ENCODE measurements at places on chromosomes 16 and 17.
A peak's percentile ranks its signal among the peaks of the same experiment; 100 is the strongest.

DNA sequence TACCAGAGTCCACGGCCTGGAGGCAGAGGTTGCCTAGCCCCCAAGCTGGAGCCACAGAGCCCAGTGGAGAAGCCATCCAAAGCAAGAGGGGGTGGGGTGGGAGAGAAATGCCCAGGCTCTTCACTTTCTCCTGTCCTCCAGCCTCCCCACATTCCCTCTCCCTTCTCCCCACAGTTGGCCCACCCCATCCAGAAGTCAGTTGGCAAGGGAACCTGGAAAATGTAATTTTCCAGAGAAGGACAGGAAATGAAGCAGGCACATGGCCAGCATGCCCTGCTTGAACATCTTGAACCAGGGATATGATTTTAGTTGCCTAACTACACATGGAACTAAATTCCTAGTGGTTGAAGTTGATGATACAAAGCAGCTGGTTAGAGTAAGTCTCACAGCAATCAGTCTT lies 73.3 kb upstream of the IRX6 start:
- DNase-seq = no peak

- DNase-seq = no peak
Observed at GRCh38 chr16:58042001-58042885, 16.7 kb downstream of the MMP15 start.

DNA sequence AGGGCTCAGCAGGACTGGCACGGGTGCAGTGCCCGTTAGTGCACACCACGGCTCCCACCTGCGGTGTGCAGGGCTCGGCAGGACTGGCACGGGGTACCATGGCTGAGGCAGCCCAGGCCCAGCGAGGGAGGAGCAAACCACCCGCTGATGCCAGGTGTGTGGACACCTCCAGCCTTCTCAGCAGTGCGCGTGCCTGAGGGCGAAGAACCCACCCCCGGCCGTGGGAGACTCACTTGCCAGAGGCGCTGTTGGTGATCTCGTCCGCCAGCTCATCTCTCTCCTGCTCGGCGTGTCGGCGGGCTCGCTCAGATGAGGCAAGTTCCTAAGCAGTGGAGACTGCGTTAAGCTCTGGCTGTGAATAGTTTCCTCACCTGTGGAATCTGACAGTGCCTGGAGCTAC lies 45.4 kb downstream of the NDEL1 start:
- no peak for DNase-seq

DNA sequence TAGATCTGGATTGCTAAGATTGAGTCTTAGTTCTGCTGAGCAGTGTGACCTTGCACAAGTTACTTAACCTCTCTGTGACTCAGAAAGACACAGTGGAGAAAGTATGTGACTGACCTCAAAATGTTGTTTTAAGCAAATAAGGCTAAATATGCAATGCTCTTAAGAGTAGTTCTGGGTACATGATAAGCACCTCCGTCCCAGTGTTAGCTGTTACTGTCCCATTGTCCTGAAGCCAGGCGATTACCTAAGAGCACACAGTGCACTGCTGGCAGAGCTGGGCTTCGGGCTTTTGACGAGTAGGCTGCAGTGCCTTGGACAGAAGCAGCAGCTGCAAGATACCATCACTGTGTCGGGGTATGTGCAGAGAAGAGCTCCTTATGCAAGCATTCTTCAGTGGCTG lies 32.7 kb upstream of the FOXF1 start:
- DNase-seq = no peak

DNA sequence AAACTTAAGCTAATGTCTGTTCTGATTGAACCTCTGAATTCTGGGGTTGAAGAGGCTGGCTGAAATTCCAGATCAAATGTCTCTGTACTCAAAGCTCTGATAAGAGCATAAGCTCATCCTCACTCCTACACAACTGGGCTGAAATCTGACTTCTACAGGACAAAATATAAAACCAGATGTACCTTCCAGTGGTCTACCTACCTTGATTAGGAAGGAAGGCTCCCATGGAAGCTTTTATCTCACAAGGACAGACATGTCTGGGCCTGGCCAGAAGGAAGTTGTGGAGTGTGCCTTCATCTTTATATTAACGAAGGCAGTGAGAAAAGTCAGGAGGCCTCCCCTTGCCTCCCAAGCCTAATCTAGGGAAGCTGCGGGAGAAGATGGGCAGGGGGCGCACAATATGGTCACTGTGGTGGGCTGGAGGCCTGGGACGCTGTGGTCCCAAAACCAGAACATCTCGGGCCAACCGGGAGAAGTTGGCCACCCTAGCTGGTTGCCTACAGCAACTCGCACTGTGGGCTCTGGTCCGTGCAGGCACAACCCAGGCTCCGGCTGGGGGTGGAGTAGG lies 55.6 kb upstream of the LRRC37A3 start:
- DNase-seq = no peak

GRCh38 chr16:3094289-3095027 lies 4.6 kb downstream of the ZSCAN10 start:
- DNase-seq = peak; percentile 35

DNA sequence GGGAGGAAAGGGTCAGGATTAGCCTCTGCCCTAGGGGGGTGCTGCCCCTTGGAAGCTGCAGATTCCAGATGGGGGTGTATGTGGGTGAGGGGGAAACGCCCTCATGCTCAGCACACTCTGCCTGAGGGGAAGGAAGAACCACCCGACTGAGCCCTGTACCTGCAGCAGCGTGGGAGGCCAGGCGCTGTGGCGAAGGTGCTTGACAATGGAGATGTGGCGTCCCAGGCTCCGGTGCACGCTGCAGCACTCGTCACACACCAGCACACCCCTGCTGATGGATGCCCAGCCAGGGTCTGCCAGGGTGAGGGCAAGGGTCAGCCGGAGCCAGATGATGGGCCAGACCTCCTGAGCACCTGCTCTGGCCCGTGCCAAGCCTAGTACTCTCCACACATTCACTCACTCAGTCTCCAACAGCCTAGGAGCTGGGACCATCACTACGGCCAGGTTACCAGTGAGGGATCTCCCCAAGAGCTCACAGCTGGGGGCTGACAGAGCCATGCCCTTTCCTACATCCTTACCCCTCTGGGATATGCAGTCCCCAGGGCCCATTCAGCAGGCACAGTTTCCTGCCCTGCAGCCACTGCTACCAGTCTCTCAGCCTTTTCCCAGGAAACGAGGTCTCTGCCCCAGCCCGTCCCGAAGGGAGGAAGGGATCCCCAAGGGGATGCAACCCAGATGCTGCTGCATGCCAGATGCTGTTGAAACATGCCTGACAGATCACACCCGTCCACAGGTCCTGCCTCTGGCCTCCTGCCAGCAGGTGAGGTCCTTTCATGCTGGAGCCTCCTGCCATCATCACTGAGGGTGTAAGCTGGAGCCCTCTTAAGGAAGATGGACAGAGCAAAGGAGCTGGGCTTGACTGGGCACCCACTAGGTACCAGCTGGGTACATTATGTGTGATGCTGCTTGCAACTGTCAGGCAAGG lies 5.9 kb downstream of the GIT1 start:
- DNase-seq = no peak

- peak; percentile 79 for DNase-seq
Observed at GRCh38 chr17:46027048-46027975, 28.3 kb downstream of the STH start.

DNA sequence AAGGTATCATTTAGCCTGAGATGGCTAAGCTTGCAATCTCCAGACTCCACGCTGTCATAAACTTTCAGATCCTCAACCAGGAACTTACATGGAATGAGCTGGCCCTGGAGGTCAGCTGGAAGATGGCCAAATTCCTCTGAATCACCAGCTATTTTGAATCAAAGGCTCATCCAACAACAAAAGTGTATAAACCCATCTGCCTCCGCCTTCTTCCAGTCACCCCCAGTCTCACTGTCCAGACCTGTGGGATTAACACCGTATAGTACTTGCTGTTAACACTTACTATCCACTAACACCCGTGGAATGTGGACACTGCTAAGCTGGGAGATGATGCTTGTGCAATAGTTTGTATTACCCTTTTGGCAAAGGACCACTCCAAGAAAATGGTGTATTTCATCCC lies 1.9 kb upstream of the LCMT1 start:
- DNase-seq = no peak

GRCh38 chr17:38556239-38556638 lies 49.5 kb downstream of the SRCIN1 start:
- no peak for DNase-seq

DNA sequence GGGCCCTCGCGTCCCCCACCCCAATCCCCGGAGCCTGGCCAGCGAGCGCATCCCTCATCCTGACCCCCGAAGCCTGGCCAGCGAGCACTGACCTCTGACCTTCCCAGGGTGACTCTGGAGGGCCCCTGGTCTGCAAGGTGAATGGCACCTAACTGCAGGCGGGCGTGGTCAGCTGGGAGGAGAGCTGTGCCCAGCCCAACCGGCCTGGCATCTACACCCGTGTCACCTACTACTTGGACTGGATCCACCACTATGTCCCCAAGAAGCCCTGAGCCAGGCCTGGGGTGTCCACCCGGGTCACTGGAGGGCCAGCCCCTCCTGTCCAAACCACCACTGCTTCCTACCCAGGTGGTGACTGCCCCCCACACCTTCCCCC lies 2.3 kb downstream of the TPSD1 start:
- no peak for DNase-seq

- DNase-seq = no peak
Observed at GRCh38 chr16:81796583-81797346, 17.7 kb downstream of the PLCG2 start.

- DNase-seq = no peak
Observed at GRCh38 chr16:10141671-10142070, 40.6 kb downstream of the GRIN2A start.

- peak; percentile 66 for DNase-seq
Observed at GRCh38 chr16:67951485-67951884, 7.6 kb upstream of the LCAT start.

DNA sequence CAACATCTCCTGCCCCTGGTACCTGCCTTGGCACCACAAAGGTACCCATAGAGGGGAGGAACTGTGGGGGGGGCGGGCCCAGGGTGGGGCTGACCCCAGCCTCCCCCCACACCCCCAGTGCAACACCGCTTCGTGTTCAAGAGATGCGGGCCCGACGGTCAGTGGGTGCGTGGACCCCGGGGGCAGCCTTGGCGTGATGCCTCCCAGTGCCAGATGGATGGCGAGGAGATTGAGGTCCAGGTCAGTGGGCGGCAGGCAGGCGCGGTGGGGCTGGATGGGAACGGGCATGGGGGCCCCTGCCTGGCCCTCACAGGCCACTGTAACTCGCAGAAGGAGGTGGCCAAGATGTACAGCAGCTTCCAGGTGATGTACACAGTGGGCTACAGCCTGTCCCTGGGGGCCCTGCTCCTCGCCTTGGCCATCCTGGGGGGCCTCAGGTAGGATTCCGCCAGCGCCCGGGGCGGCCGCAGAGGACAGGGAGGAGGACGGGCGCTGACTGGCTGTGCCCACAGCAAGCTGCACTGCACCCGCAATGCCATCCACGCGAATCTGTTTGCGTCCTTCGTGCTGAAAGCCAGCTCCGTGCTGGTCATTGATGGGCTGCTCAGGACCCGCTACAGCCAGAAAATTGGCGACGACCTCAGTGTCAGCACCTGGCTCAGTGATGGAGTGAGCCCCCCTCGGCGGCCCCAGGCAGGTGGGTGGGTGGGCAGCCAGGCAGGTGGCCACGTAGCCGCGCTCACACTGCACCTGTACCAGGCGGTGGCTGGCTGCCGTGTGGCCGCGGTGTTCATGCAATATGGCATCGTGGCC lies 7.1 kb downstream of the GCGR start:
- DNase-seq = no peak
